Fibroblast of skin of right biceps (primary cell): ENCODE measurements at places on chromosomes 5 and 9.

GRCh38 chr5:69517763-69518212, 25.2 kb downstream of the OCLN start:
- no peak for DNase-seq

- DNase-seq, result peak; percentile 69
Observed at GRCh38 chr9:37968228-37968701, 64.3 kb upstream of the SLC25A51 start.

GRCh38 chr5:151406322-151406947, 41.0 kb upstream of the SLC36A1 start:
- DNase-seq, result no peak

GRCh38 chr5:1503241-1504068, 20.3 kb downstream of the LPCAT1 start:
- no peak for DNase-seq

- no peak for DNase-seq
Observed at GRCh38 chr5:85500869-85501268, 1116.2 kb upstream of the EDIL3 start.

- no peak for DNase-seq
Observed at GRCh38 chr5:176352116-176352878, 9.3 kb downstream of the KIAA1191 start.
